KBM-7 (cell line): ENCODE measurements at places on chromosomes 12 and 14.
A peak's percentile ranks its signal among the peaks of the same experiment; 100 is the strongest.

DNA sequence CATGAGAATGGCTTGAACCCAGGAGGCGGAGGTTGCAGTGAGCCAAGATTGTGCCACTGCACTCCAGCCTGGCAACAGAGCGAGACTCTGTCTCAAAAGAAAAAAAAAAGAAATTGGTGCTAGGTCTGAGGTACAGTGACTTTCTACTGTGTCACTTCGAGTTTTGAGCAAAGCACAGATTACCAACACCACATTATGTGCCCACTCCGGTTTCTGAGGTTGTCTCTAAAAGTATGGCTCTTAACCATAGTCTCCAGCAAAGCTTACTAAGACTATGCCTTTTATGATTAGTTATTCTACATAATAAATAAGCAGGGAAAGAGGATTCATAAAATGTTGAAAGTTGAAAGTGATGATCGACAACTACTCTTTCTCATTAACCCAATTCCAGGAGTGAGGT is 8.0 kb downstream of the RBM23 start:
- no peak for DNase-seq

DNA sequence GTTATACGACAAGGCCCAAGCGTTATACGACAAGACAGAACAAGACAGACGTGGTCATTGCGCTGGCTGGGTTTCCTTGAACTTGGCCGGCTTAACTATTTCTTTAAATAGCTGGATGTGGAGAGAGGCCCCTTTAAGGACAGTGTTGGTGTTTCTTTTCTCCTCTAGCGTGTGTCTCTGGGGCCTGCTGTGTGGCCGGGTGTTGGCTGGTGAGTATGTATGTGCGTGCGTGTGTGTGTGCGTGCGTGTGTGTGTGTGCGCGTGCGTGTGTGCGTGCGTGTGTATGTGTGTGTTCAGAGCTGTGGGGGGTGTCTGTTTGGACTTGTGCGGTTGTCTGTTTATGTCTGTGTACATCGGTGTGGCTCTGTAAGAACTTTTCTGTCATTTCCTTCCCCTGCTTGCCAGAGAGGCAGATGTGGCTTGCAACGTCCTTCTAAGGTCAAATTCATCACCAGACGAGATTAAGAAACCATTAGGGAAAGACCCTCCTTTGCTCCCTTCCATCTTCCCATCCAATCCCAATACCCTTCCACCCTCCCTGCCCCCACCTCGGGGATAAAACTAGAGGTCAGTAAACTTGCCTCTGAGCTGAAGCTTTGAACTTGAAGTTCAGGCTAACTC is 78.6 kb upstream of the TBX3 start:
- DNase-seq: no peak

GRCh38 chr14:53093206-53093605 is 59.9 kb downstream of the DDHD1 start:
- DNase-seq: no peak

- DNase-seq: peak; percentile 96
Measured at GRCh38 chr14:75604979-75605851, 26.8 kb downstream of the FLVCR2 start.

DNA sequence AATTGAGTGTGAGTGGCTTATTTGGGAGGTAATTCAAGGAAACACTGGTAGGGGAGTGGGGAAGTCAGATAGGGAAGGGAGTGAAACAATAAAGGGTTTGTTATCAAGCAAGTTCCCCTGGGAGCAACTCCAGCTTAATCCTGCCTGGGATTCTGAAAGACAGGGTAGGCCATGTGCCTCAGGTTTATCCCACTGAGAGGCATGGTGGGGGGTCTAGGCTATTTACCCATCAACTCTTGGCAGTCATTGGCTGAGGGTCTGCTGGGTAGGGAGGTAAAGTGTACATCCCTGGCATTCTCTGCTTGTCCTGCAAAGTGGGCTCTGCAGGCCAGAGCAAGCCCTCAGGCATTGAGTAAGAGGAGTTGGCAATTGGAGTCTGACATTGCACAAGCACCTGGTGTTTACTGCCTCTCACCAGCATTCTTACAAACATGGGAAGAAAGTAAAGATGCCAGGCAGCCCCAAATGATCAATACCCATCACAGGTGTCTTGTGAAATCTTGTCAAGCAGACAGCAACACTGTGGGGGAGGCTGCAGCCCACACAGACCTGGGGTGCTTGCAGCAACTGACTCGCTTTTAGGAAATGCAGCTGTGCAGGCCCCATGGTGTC is 169.3 kb downstream of the KTN1 start:
- DNase-seq: no peak

GRCh38 chr12:52794479-52795331 is 1.2 kb downstream of the KRT3 start:
- no peak for DNase-seq

DNA sequence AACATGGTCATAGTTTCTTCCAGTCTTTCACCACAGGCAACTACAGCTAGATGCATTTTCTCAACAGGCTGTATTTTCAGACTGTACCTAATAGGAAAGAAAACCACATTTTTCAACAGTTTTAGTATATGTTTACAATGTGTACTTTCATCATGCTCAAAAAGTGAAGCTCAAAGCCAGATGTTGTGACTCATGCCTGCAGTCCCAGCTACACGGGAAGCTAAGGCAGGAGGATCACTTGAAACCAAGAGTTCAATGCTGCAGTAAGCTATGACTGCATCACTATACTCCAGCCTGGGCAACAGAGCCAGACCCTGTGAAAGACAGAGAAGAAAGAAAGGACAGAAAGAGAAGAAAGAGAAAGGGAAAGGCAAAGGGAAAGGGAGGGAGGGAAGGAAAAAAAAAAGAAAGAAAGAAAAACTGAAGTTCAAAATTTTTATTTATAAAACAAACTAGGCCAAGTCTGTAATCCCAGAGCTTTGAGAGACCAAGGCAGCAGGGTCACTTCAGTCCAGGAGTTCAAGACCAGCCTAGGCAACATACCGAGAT is 25.5 kb downstream of the GXYLT1 start:
- DNase-seq: no peak

DNA sequence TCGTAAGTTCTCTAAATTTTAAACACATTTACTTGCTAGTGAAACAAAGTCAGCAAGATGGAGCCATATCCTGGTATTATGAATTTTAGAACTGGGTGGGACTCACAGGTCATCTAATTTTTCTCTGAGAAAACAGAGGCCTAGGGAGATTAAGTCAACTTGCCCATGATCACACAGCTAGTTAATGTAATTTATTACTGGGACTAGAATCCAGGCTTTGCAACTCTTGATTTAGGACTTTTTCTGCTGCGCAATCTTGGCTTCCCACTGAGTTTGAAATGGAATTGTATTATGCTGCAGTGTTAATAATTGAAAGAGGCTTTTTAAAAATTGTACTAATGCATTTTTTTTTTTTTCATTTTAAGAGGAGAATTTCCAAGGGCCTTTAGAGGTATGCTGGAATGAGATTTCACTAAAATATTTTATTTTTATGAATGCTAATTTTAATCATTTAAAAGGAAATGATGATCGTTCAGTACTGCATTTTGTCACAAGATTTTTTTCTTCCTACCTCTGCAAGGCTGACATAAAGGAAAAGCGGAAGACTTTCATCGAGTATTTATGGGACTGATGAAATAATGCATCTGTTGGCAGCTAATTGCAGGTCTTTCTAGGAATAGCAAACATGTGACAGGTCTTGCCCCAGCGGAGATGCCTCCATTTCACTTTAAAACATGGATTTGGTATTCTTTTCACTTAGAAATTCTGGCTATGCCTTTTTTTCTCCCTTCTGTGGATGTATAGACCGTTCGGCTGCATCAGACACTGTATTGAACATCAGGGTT is 9.6 kb downstream of the CRADD start:
- DNase-seq: no peak
